Aorta (tissue), 5 donors: ENCODE measurements at places on chromosomes 5 and 9.

DNA sequence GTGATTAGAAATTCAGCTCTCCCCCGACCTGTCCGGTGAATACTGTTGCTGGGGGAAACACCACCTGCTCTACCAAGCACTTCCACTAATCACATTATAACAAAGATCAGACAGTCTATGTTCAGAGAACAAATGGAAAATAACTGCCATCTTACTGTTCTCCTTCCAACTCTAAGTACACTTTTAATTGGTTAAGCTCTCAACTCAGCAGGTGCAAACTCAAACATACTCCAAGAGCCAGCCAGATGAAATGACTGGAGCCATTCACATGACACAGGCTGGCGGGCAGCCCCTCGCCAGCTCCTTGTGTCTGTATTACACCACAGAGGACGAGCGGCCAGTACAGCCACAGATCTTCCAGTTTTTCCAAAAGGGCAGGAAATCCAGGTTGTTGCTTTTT lies 16.1 kb downstream of the LIFR start:
- DNase-seq = peak; percentile 73

GRCh38 chr5:161925960-161926359 lies 78.0 kb downstream of the GABRA1 start:
- no peak for DNase-seq

DNA sequence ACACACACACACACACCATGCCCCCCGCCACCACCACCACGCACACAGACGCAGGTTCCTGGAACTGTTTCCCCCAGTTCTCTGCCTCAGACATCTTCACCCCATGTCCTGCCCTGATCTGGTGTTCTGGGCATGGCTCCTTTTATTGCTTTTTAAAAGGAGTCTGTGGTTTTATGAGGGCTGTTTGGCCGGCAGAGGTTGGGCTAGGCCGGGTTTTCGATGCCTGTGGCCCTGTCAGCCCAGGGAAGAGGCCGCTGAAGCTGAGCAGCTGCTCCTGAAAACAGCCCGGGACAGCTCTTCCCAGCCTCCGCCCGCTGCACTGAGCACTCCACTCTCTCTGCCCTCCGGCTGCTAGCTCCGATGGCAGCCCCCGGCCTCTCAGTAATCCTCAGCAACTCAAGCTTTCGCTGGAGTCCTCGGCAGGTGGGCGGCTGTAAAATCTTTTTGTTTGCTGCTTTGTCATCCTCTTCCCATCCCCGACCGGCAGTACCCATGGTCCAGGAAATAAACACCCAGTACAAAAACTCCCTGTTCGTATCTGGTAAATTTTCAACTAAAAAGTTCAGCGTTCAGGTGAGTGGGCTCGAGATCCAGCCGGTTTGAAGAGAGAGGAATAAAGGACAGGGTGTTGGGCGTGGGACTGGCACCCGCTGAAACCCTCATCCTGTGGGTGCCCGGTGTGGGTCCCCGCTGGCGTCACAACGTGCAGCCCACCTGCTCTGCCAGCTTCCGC lies 103.0 kb upstream of the ERCC6L2 start:
- no peak for DNase-seq

DNA sequence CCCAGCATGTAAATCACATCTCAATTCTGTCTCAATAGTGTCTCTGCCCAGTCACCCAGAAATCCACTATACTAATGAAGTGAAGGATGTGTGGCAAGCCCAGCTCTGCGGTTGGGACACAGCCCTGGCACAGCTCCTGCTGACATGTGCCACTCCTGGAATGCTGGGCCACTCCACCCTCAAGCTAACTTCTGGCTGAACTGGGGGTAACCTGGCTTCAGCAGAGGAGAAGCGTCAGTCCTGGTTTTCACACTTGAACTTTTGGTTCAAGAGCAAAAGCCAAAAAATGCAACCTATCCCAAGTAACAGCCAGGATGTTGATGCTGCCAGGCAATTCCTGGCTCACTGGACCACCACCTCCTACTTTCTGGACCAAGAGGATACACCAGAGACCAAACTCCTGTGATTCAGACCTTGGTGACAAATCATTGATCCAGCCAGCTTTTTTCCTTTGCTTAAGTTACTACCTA lies 86.4 kb downstream of the ARRDC3 start:
- peak; percentile 88 for DNase-seq

GRCh38 chr9:79012561-79012960 lies 559.2 kb upstream of the TLE4 start:
- DNase-seq = no peak

GRCh38 chr5:126490167-126490940 lies 67.1 kb downstream of the GRAMD2B start:
- no peak for DNase-seq

DNA sequence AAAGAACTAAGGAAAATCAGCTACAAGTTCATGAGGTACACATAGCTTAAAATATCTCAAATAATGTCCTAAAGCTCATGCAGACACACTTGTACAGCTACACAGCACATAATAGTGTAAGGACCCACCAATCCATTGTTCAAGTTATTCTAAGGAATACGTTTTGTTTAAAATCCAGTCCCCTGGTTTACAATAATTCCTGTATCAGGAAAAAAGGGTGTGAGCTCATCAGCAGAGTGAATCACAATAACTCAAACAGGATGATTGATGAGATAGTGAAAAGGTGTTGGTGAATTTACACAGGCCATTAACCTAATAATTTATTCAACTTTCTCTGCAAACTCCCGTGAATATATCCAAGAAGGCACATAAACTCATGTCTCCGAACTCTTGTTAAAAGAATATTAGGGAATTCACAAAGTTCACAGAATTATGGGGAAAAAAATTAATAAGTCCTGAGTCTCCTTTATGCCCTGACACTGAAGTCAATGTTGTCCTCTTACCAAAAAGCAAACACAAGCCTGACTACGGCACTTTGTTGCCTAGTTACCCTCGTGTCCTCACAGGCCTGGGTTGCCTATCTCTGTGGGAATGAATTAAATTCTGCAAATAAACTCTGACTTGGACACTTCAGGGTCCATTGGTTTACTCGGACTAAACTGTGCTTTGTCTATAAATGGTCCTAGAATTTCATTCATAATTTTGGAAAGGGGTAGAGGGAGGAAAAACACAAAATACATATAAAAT lies 142.8 kb upstream of the PDE4D start:
- no peak for DNase-seq

DNA sequence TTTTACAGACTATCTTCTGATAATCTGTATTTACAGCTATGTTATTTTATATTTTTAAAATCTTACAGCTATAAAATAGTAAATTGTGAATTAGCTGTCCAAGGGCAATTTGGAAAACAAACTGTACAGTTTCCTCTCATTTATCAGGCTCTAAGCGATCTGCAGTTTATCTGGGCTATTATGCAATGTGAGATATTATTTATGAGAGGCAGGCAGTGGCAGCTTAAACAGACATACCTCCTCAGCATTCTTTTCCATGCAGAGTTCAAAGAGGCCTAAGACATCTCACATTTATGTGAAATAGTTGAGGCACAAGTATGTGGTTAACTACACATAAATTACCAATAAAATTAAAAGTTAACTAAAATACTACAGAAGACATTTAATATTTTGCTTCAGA lies 10.2 kb downstream of the NIPSNAP3B start:
- DNase-seq = no peak

GRCh38 chr5:100647461-100648230 lies 112.5 kb downstream of the FAM174A start:
- peak; percentile 69 for DNase-seq
